Ascending aorta (tissue), 2 donors: ENCODE measurements at places on chromosomes 3 and 15. TPM values are rescaled to one million over a fixed set of nuclear protein-coding genes. Genes with fewer than 3 reads are reported as not detected.

- no peak for DNase-seq
Measured at GRCh38 chr15:68415501-68416157, 16.3 kb downstream of the ITGA11 start.

- no peak for DNase-seq
Measured at GRCh38 chr15:83012076-83012426, 612 bp upstream of the C15orf40 start.

DNA sequence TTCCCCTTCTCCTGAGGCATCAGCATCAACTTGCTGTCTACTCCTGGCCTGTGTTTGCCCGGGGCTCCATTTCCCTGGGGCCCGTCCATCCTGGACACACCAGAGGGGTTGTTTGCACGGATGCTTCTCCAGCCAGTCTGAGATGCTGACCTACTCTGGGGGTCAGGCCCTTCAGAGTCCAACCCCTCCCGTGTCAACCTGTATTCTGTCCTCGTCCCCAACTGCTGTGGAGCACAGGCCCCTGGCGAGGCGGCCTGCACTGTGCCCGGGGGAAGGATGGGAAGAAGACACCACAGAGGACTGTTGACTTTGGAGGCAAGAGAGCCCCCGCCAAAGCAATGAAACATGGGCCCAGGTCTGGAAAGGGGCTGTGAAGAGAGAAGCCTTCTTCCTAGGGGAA is 25.8 kb downstream of the ALS2CL start:
- no peak for DNase-seq

GRCh38 chr3:184333190-184333589 is 4.2 kb upstream of the FAM131A start:
- no peak for DNase-seq

GP9 gene
- not detected for total RNA-seq

GRCh38 chr15:24858737-24859601 is 95.8 kb upstream of the SNRPN start:
- no peak for DNase-seq

DNA sequence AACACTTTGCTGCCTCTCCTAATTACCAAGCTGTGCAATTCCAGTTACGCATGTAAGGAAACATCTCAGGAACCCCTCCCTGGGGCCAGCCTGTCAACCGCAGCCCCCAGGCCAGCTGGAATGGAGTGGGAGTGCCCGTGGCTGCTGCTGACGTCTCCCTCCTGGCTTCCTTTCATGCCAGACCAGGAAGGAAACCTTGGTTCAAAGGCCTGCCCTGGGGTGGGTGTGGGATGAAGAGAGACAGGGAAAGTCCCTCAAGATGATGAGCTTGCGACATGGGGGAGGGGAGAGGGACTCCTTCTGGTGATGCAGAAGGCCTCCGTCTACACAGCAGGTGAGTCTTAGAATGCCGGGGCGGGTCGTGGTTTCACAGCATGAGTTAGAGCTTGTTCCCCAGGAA is 11.4 kb upstream of the CYP11A1 start:
- no peak for DNase-seq

DNA sequence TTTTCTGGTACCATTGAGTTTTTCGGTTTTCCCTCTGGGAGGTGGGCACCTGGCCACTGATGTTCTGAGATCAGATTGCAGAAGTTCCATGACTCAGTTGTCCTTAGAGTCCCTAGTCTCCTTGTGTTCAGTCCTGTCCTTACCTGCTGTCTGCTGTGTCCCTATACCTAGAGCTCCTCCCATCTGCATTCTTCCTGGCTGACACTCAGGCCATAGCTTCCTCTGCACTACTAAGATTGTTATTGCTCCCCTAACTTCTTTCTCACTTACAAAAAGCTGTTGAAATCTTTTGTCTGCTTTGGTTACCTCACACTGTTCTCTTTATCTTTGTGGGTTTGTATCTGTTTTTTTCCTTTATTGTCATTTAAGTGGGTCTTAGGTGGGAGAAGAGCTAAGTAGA is 13.2 kb downstream of the USP3 start:
- no peak for DNase-seq

GRCh38 chr3:57855943-57856342 is 99.8 kb downstream of the SLMAP start:
- DNase-seq: no peak

PLOD2 gene
- 41.3 TPM for total RNA-seq

APOD gene
- 236 TPM for total RNA-seq

LDHAL6B gene
- total RNA-seq: not detected

GRCh38 chr3:31114929-31115283 is 220.4 kb upstream of the GADL1 start:
- DNase-seq: no peak

GRCh38 chr3:120568598-120568997 is 27.5 kb upstream of the NDUFB4 start:
- DNase-seq: no peak

GRCh38 chr3:191290311-191291025 is 38.7 kb upstream of the CCDC50 start:
- no peak for DNase-seq

DNA sequence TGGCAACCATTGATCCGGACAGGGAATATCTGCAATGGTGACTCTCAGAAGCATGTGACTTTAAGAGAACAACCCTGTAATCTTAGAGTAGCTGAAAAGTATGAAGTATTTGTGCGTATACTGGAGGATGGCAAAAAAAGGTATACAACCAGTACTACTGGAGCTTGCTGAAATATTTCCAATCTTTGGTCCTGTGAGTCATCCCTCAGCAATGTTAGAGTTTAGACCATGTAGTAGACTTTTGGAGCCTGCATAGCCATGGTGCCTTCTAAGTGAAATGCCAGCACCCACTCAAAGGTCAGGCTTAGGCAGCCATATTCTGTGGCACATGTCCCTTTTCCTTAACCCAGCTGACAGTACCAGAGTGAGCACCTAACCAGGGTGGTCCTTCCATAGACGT is 429.4 kb downstream of the NTRK3 start:
- DNase-seq: no peak
